ENCODE measurements at places on chromosomes 4 and X.

DNA sequence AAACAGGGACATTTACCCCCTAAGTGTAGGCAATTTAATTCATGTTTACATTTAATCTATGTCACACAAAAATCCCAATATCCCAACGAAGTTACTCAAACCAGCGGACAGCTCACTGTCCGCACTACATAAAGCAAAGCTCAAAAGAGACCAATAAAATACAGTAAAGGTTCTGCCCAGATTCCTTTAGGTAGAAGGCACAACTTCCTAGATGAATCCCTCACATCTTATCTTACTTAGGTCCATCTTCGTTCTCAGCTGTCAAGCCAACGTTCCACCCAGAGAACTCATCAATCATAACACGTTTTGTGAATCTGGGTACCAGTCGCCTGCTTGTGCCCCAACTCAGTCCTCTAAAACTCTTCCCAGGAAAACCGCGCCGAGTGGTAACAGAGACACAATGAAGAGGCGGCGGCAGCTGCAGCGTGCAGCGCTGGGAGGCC lies 1.7 kb downstream of the HNRNPDL start:
- no peak for DNase-seq

- DNase-seq: no peak
These were observed 33.2 kb upstream of the OCIAD2 start for GRCh38 chr4:48939785-48940184.

DNA sequence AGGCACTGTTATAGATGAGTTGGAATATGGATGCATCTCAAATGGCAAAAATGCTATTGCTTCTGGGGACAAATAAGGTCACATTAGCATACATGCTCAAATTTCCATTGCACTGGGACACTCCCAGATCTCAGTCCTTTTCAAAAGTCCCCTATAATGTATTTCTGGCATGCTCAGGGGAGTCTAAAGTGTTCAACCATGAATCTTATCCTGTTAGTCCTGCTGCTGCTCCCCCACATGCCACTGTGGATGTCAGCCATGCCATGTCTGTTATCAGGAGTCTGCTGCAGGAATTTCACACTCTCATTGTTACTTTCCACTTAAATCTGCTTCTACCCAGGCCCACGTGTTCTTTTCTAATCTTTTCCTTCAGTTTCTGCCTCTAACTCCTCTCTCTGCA lies 1000.6 kb downstream of the CCSER1 start:
- no peak for DNase-seq

- DNase-seq: no peak
These were observed 176.1 kb upstream of the MAGEB16 start for GRCh38 chrX:35622040-35622439.

All from left cardiac atrium (tissue), 4 donors.